ENCODE measurements at places on chromosomes 5 and 9. TPM values are rescaled to one million over a fixed set of nuclear protein-coding genes. Genes with fewer than 3 reads are reported as not detected.

- DNase-seq, result no peak
Observed at GRCh38 chr9:33458444-33458843, 11.1 kb upstream of the AQP3 start.

DNA sequence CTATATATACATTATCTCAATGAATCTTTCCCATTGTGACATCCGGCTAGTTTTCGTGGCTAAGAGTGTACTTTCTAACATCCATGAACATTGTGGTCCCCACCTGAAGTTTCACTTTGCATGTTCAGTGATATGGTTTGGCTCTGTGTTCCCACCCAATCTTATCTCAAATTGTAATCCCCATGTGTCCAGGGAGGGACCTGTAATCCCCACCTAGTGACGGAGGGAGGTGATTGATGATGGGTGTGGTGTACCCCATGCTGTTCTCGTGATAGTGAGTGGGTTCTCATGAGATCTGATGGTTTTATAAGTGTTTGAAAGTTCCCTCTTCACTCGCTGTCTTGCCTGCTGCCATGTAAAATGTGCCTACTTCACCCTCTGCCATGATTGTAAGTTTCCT, 28.1 kb downstream of the MRPL22 start:
- no peak for DNase-seq

GRCh38 chr5:95915999-95916686, 45.5 kb downstream of the ELL2 start:
- no peak for DNase-seq

The HTR4 gene
- 0.66 TPM for total RNA-seq

GRCh38 chr5:7881816-7882215, 12.9 kb downstream of the MTRR start:
- no peak for DNase-seq

The GADD45G gene
- 13.0 TPM for total RNA-seq

GRCh38 chr5:51872144-51872543, 488.9 kb downstream of the ISL1 start:
- DNase-seq, result no peak

- DNase-seq, result no peak
Observed at GRCh38 chr5:13613621-13614020, 330.9 kb downstream of the DNAH5 start.

- no peak for DNase-seq
Observed at GRCh38 chr5:131541762-131542161, 93.3 kb downstream of the RAPGEF6 start.

The CARTPT gene
- total RNA-seq, result not detected

The SLC25A2 gene
- 0.98 TPM for total RNA-seq

DNA sequence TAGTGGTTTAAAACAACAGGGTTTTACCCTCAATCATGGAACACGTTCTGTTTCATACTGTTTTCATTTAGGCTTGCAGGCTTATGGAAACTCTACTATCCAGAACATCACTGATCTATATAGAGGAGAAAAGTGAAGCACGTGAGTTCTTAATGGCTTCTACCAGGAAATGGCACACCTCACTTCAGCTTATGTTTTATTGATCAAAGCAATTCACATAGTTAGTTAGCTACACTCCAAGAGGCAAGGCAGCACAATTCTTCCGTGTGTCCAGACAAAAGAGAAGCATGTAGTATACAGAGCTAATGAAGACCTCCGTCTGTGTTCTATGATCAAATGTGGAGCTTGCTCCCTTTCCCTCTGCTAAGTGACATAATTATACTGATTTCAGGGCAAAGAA, 353.3 kb upstream of the CD180 start:
- DNase-seq, result no peak

- no peak for DNase-seq
Observed at GRCh38 chr9:110951805-110952539, 86.3 kb downstream of the LPAR1 start.

The TEK gene
- 14.4 TPM for total RNA-seq

All from breast epithelium (tissue), 4 donors.